ENCODE measurements at places on chromosomes 16 and 17.
A peak's percentile ranks its signal among the peaks of the same experiment; 100 is the strongest.

DNA sequence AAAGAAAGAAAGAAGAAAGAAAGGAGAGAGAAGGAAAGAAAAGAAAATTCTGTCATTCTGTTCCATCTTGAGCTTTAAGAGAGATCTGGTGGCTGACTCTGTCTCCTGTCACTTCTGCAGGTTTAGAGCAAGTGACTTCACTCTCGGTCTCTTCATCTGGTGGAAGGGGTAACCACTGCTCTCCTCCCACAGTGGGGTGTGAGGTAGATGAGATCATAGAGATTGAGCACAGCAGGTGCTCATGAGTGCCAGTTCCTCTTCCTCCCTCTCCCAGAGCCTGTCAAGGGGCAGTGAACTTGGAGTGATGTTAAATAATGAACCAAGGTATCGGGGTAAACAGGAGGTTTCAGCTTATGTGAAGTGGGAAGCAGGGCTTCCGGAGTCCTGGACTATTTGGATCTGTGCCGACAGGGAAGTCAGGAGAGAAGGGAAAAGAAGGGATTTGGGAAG, 47.7 kb downstream of the BEAN1 start:
- peak; percentile 10 for DNase-seq

GRCh38 chr17:32903774-32904673, 23.9 kb upstream of the TMEM98 start:
- DNase-seq = no peak

- DNase-seq = no peak
Observed at GRCh38 chr16:67177743-67178699, 5.7 kb downstream of the MATCAP1 start.

GRCh38 chr17:17837966-17838962, 1.5 kb upstream of the SREBF1 start:
- DNase-seq = no peak

- DNase-seq = no peak
Observed at GRCh38 chr17:32960815-32961214, 30.8 kb upstream of the SPACA3 start.

GRCh38 chr17:81666092-81666341, 388 bp downstream of the OXLD1 start:
- peak; percentile 12 for DNase-seq

GRCh38 chr16:1436731-1437355, 6.0 kb downstream of the PERCC1 start:
- DNase-seq = no peak

DNA sequence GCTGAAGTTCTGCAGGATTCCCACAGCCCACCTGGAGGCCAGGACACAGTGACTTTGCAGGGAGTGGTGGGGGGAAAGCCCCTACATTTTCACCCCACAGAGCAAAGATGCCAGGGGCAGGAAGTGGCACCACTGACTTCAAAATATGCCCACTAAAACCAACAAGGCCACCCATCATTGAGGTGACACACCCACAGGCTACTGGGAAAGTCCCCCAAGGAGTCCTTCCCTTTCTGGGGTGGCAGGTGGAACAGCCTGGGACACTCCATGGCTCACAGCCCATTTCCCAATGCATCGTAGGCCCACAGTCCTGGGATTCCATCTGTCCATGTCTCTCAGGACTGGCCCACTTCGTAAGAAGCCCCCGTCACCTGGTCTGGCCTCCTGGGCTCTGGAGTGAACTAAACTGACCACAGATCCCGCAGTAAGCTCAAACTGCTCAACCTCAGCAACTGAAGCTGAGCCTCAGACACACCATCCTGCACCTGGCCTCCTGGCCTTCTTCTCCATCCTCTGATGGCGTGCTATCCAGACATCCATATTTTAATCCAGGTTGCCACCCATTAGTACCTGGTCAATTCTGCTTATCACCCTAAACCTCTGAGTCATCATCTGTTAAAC, 7.5 kb upstream of the CCL1 start:
- DNase-seq = no peak

DNA sequence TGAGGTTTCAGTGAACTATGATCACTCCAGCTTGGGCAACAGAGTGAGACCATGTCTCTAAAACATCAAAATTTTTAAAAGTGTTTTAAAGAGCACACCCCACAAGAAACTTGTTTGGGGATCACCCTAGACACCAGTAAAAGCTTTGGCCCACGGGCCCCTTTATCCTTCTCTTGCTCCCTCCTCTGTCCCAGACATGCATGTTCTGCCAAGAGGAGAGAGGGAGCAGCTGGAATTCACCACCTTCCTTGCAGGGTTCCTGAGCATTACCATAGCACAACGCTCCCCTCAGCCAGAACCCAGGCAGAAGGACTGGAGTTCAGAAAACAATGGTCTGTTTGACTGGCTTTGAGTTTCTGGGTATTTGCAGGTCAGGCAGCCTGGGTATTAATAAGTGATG, 214.3 kb upstream of the CDH5 start:
- no peak for DNase-seq

GRCh38 chr16:10831894-10832886, 13.6 kb upstream of the TVP23A start:
- no peak for DNase-seq

- no peak for DNase-seq
Observed at GRCh38 chr16:4053301-4053845, 62.9 kb downstream of the ADCY9 start.

DNA sequence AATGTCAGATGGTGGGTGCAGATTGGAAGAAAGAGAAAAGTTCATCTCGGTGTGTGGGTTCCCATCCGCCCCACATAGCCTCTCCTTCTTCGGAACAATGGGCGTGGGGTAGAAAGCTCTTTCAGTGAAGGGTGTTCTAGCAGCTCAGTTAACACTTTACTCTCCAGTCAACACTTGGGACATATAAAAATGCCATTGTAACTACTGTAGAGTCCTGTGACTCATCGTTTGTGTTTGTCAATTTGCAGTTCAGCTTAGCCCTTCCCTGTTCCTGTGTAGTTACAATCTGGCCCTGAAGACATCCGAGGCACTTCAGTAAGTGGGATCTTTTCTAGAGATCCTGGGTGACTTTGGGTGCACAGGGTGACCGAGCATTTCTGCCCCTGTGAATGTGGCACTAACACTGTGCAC, 11.5 kb upstream of the CLEC18C start:
- no peak for DNase-seq

DNA sequence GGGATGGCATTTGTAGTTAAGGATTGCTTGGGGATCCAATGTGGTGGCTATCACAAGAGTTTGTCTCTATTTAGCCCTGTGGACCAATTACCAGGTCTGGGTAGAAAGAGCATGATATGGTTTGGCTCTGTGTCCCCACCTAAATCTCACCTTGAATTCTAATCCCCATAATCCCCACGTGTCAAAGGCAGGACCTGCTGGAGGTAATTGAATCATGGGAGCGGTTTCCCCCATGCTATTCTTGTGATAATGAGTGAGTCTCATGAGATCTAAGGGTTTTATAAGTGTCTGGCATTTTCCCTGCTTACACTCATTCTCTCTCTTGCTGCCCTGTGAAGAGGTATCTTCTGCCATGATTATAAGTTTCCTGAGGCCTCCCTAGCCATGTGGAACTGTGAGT, 86.4 kb upstream of the HS3ST4 start:
- DNase-seq = no peak

GRCh38 chr16:15598648-15599190, 44.2 kb downstream of the MARF1 start:
- no peak for DNase-seq

GRCh38 chr16:85451641-85452363, 161.3 kb upstream of the GSE1 start:
- DNase-seq = no peak

GRCh38 chr17:66951605-66951953, 12.9 kb upstream of the CACNG4 start:
- DNase-seq = no peak

DNA sequence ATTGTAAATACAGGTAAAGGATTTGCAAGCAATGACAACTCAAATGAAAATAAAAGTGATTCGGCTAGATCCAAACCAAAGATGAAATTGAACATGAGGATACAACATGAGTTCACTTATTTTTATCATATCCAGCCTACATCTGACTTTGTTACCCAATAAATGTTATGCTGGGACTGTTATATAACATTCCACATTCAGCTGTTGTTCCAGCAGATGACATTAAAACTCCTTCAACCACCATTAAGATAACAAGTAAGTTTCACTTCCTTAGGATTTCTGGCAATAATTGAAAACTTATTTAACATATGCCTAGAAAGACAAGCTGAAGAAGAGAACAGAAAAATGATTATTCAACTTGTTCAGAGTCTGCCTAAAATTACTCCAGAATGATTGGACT, 729.4 kb downstream of the CDH11 start:
- DNase-seq = no peak

GRCh38 chr16:68273459-68273858, 9.1 kb downstream of the SLC7A6 start:
- no peak for DNase-seq

DNA sequence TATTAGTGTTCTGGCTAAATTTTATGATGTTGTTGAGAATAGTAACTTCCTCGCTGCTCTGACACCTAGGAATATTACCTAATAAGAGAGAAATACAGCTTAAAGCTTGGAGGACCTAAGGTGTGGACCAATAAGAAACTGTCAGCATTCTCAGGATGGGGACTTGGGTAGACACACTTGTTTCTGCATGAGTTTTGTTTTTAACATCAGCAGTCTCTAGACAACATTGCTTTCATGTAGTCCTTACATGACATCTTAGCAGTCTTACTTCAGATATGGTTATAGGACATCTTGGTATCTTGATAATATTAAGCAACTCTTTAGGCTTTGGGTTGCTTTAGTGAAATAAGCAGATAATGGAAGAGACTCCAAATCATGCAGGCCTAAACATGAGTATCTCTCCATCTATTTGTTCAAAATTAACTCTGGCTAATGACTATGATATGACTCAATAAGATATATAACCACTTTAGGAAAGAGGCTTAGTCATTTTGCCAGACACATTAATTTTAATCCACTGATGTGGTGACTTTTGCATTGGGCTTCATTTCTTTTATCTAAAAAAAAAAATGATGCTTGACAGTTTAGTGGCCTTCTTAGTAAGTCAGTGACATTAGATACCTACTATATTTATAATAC, 84.5 kb downstream of the WNT3 start:
- no peak for DNase-seq

Measured in stimulated activated CD4-positive, alpha-beta T cell treated with anti-CD3 and anti-CD28 coated beads, TNF-alpha, amount 100 ng/mL, for 1 hour (primary cell).